ENCODE measurements at places on chromosomes 5 and 9.

DNA sequence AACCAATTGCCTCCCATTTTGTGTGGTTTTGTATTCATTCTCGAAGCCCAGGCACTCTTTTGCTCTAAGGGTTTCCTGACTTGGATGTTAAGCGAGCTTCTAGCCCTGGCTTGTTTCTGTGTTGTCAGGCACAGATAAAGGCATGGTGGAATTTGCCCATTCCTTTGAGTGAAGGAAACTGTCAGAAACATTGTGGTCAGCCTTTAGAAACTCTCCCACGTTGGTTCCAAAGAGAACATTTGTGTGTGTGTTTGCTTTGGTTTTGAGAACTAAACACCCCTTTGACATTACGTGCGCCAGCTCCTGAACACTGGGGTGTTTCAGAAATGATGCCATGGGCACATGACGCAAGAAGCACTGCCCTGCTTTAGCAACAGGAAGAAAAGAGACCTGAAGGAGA is 320.9 kb downstream of the NTRK2 start:
- no peak for DNase-seq

DNA sequence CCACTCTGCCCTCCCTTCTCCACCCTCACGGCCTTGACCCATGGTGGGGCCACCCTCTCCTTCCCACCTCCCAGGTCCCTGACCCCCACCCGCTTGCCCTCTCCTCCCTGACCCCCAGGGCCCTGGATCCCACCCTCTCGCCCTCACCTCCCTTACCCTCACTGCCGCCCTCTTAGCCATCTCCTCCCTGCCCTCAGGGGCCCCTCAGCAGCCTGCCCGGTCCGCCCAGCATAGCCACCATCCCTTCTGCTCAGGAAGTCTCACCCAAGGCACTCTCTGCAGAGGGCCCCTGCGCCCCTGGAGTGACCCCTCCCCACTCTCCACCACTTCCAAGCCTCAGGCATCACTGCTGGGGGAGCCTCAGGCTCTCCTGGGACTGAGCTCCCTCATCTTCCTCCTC is 66.3 kb downstream of the MRPL36 start:
- no peak for DNase-seq

GRCh38 chr5:112862085-112862484 is 998 bp downstream of the SRP19 start:
- DNase-seq, result no peak

- DNase-seq, result no peak
Observed at GRCh38 chr5:176436656-176437055, 11.5 kb upstream of the FAF2 start.

DNA sequence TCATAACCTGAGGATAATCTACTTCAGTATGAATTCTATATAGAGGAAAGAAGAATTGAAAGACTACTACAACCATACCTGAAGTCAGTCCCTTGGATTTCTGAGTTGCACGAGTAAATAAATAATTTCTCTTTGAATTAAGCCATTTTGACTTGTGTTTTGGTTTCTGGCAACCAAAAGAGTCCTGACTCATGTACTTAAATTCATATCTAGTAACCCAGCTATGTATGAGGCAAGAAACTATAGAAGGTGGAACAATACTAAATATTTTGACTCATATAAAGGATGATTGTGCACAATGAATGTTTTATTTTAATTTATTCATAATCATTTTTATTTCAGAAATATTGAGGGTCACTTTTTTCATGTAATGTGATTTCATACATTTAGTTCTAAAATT is 276.8 kb downstream of the MEF2C start:
- DNase-seq, result no peak

- DNase-seq, result no peak
Observed at GRCh38 chr5:105817416-105817815, 1853.3 kb downstream of the EFNA5 start.

DNA sequence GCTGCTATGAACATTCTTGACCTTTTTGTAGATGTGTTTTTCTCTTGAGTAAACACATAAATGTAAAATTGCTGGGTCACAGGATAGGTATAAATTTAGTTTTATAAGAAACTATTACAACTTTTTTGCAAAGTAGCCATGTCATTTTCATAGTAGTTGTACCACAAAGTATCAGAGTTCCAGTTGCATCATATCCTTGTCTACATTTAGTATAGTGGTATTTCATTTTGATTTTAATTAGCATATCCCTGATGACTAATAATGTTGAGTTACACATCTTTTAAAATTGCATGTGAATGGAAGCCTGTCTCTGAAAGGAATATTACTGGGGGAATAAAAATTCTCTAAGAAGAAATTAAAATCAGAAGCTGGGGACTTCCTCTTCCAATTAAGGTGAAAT is 85.4 kb downstream of the TMEM161B start:
- no peak for DNase-seq

DNA sequence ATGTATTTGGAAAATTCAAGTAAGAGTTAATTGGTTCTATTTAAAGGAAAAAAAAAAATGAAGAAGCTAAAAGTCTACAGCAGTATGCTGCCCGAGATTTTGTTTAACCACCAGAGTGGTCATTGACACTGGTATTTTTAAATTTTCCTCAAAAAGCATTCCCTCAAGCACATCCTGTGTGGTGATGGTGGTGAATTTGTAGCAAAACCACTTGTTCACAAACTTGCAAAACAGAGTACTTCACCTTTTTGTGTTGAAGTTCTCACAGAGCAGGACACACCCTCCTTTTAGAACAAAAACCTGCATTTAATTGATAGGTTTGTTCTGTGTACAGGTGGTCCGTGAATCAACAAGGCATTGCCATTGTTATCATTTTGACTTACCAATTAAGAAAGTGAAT is 374.2 kb downstream of the EFNA5 start:
- no peak for DNase-seq

GRCh38 chr5:79703381-79703645 is 13.7 kb downstream of the CMYA5 start:
- DNase-seq, result no peak

DNA sequence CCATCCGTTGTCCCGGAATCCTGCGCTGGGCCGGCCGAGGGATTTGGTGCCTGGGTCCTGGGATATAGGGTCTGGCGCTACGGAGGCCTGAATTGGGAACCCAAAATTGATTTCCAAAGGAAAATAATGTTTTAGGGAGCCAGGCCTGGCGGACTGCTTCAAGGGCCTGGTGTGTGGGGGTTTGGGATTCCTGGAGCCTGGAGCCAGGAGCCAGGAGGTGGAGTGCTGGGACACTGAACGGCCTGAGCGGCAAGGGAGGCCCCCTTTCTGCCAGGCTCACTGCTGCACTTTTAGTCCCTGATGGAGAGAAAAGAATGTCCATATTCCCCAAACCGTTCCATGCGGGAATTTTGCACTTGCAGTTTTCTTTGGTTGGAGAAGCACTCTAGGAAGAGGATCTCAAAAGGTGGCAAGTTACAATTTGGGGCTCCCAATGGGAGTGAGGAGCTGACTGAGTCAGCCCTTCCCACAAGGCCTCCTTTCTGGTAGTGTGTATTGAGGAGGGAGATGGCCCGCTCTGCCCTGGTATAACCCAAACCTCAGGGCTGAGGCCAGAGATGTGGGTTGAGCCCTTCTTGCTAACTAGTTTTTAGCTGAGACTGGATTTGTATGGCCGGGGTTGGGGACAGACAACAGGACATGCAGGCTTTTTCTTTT is 2.2 kb downstream of the LMX1B start:
- DNase-seq, result no peak

DNA sequence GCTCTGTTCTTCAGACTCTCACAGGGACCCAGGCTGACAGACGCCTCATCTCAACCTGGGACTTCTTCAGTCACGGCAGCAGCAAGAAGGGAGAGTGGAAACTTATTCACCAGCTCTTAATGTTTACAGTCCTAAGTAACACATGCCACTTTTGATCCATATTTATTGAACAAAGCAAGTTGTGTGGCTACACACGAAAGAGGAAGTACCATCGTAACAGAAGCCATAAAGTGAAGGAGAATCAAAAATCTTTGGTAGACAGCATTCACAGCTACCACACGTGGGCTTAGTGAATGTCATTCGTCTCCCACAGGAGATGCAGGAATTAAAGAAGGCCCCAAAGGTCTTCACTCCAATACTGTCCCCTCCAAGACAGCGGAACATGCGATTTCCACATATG is 582.6 kb downstream of the CETN3 start:
- no peak for DNase-seq

- DNase-seq, result no peak
Observed at GRCh38 chr9:98567540-98568233, 141.0 kb downstream of the GABBR2 start.

DNA sequence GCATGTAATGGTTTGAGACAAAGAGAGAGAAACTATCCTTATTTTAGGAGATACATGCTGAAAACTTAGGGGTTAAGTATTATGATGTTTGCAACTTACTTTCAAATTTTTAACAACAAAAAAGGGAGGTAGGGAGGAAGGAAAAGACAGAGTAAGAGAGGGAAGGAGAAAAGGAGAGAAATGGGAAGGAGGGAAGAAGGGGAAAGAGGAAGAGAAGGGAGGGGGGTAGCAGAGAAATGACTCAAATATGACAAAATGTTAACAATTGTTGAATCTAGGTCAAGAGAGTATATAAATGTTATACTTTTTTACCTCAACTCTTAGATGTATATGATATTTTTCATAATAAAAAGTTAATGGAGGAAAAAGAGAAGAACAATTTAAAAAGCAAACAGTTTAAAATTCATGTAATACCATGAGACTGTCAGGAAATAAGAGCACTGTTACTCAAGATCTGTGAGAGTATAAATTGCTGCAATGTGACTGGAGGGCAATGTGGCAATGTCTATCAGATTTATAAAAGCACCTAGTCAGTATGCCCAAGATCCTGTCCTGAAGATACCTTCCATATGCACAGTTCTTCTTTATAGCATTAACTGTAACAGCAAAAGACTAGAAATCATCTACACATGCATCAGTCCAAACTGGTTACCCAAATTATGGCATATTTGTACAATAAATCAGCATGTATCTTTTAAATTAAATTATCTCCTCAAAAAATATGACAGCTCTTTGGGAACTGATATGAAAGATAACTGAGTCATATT is 16.3 kb downstream of the FBXW11 start:
- no peak for DNase-seq

GRCh38 chr5:132656774-132657355 is 1.1 kb upstream of the IL13 start:
- DNase-seq, result no peak

DNA sequence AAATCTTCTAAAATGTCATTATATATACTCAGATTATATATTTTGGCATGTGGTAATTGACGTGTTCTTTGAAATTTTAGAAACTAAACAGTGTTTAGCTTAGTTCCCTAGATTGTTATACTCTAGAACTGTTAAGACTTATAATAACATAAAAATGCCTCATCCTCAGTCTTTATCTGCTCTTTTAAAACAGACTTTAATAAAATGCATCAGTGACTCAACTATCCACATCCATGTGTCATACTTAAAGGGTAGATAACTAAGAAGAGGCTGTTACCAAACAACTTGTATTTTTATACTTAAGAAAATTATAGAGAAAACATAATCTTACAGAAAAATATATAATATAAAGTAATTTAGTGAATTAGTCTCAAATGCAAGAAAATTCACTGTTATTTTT is 15.2 kb downstream of the NFIL3 start:
- DNase-seq, result no peak

DNA sequence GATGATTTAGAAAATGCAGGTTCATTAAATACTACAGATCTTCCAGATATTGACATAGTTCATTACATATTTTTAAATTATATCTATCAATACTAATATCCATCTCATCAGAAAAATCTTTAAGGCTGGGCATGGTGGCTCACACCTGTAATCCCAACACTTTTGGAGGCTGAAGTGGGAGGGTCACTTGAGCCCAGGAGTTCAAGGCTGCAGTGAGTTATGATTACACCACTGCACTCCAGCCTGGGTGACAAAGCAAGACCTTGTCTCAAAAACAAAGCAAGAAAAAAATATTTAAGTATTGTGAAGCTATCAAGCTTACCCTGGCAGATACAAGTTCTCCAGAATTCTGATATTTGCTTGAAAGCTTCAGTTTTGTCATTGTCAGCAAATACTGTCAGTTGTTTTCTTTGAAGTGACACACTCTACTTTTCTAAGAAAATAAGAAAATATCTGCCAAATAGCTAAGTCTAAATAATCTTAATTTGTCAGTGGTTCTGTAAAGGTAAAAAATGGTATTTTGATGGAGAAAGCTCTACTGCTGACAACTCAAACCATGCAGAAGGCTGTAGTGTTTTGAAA is 14.9 kb downstream of the LYRM7 start:
- no peak for DNase-seq

DNA sequence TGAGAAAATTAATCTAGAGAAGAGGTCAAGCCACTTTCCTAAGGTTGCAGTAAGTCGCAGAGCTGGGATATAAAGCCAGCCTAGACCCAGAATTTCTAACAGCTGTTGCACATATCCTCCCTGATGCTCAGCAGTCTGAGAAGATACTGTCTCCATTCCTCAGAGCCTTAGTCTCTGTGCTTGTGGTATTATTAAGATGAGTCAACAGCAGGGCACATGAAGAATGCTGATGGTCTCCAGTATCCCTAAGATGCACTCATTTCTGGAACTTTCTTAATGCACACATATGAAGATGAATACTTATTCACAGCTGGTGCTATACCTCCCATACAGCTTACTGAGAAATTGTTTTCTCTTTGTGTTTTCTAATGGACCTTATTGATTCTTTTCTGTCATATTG is 32.5 kb downstream of the SGCD start:
- no peak for DNase-seq

DNA sequence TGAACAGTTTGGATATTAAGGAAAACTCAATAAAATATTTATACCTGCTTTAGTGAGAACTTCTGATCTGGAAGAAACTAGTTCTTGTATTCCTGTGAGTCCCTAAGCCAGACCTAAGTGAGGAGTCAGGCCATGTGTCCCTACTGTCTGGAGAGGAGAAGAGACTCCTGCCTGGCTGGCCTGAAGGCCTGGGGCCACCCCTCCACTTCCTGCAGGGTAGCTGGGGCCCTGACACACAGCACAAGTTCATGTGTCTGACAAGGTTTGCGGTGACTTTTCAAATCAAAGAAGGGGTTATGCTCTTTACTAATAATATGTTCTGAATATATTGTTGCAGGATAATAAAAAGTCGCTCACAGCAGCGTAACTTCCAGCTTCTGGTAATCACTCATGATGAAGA is 16.1 kb upstream of the IL13 start:
- DNase-seq, result no peak

DNA sequence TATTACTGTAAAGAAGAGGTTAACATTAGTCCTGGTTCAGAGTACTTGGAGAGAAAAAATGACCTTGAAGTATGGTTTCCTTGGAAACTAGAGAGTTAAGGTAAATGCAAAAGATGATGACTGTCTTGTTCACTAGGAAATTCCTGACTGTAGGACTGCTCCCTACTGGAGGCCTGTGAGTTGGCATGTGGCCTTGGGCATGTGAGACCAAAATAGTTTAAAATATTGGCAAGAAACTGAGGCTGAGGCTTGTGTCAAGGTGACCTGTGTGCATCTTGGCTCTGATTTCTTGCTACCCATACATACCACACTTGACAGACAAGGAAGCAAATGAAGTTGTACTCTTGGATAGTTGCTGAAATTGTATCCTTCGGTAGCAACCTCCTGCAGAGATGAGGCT is 96.5 kb downstream of the TARS1 start:
- DNase-seq, result no peak

GRCh38 chr5:139138809-139139208 is 59.4 kb downstream of the SIL1 start:
- no peak for DNase-seq
